ENCODE measurements at places on chromosomes 6 and 20.

DNA sequence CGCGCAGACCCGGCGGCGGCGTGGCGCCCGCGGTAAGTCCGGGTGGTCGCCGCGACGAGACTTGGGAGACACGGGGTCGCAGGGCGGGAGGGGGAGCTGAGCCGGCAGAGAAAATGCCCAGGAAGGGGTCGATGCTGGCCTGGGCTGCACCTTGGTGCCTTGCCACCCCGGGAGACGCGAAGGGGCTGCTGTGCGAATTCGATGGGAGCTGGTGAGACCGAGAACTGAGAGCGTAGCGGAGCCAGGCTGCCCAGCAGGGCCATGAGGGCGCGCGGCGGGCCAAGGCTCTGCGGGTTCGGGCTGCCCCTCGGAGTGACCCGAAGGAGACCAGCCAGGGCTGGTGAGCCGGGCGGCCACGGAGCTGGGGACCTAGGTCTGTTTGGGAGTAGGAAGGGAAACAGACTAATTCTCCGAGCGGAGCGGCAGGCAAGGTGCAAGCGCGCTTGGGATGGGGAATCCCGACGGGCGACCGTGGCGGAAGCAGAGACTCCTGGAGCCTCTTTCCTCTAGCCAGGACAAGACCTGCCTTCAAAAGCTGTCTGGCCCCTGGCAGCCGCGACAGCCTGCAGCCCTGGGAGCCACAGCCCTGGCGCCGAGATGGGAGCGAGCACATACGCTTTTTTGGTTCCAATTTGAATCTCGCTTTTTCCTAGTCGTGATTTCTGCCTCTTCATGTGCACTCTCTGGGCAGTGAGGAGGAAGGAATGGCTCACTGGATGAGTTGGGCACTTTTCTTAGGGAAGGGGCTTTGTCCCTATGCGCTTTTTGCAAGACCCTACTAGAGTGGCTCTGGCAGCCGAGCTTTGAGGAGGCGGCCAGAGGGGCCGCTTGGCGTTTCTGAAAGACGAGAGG, 691 bp downstream of the SYNDIG1 start:
- no peak for DNase-seq

- DNase-seq: no peak
Observed at GRCh38 chr20:51731731-51732095, 36.5 kb downstream of the ATP9A start.

DNA sequence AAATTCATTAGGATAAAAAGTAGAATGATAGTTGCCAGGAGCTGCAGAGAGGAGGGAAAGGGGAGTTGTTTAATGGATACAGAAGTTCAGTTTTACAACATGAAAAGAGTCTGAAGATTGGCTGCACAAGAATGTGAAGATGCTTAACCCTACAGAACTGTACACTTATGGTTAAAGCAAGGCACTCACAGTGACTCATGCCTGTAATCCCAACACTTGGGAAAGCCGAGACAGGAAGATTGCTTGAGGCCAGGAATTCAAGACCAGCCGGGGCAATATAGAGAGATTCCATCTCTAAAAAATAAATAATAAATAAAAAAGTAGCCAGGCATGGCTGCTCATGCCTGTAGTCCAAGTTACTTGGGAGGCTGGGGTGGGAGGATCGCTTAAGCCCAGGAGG, 174.0 kb downstream of the TASP1 start:
- DNase-seq: no peak

- no peak for DNase-seq
Observed at GRCh38 chr6:36713846-36714245, 16.2 kb downstream of the RAB44 start.

DNA sequence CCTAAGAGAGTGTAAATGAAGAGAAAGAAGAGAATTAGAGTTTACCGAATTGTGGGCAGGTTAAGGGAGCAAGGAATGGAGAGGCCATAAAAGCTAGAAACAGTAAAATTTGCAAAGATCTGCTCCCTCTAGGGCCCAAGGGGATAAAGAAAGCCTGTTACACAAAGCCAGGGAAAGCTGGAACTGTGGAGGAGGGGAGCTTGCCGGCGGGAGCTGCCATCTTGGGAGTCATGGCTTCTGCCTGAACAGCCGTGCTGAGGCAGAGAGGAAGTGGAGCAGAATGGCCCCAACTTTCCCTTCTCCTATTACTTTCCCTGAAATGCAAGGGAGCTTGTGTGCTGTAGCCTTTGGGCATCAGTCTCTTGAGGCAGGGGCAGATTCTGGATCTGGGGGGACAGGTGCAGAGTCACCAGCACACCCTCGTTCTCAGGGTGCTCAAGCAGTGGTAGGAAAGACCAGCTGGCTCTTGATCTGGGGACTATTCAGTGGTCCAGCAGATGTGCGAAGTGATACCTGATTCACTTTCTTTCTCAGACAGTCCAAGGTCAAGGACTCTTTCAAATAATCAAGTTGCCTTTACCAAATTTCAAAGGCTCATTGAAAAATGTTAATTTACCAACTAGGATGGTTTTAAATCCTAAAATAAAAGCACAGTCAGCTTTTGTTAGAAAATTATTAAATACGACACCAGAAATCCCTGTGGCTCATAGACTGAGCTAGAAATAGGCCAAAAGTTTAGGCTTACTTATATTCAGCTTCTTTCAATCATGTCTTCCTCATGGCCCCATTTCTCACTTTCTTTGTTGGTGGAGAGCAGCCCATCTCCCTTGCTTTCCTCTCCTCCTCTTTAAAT, 25.7 kb downstream of the LAMA4 start:
- DNase-seq: peak; percentile 17

GRCh38 chr6:84150705-84151104, 76.7 kb downstream of the CEP162 start:
- no peak for DNase-seq

DNA sequence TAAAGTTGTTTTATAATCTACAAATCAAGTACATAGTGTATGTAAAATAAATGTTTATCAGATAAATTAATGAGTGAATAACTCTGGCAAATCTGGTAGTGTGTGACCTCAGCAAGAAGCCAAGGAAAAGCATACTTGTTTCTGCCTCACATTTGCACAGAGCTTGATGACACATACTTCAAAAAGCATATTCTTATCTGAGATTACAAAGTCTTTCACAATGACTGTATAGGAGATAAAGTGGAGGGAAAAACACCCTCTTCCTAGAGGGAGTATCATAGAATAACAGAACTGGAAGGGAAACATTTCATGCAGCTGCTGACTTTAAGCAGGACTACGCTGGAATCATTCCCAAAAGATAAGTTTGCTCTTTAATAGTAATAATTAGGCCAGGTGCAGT, 28.1 kb upstream of the AKAP7 start:
- no peak for DNase-seq

DNA sequence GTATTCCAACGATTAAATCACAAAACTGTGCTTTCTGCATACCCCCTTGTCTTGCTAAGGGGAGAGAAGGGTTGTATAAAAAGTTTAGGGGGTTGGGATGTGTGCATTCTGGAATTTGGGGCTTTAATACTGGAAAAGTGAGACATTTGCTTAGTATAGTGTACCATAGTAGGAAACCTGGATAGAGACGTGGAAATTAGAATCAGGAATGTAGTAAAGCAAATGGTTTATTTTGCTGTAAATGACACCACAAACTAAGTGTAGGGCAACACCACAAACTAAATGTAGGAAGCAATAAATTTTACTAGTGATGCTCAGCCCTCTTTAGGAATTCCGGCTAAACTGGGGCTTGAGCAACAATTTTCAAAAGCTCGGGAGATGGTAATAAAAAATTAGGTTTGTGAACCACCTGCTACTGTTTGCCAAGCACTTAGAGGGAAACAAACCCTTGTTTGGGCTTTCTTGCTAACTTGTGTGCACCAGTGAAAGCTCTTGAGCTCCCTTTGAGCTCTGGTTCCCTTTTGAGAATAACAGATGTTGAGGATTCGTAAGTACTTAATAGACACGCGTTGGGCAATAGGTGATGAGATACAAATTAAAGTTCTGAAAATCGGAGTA, 13.8 kb downstream of the BRD2 start:
- no peak for DNase-seq

DNA sequence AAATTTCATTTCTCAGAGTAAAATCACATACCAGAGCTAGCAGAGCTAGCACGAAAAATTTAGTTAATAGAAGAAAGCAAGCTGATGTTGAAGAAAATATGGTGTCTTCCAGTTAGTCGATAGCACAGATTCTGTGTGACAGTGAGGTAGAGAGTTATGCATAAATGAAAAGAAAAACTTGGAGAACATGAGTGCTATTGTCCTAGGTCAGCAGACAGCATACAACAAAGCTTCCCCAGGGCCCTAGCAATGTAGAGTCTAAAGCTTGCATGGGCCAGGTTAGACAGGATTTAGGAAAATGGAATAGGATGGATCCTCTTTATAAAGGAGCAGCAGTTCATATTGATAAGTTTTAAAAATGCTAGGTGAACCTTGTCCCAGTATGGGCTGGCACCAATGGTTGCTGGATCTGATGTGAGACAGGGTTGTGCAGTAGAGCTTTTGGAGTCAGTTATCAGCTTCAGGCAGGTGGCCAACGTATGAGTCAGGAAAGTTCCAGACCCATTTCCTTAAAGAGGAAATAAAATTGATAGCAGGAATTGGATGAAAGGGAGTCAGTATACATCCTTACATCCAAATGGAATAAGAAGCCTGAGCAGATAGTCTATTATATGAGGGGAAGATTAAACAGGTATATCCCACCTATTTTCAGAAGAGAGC, 277.2 kb downstream of the FRK start:
- DNase-seq: no peak

DNA sequence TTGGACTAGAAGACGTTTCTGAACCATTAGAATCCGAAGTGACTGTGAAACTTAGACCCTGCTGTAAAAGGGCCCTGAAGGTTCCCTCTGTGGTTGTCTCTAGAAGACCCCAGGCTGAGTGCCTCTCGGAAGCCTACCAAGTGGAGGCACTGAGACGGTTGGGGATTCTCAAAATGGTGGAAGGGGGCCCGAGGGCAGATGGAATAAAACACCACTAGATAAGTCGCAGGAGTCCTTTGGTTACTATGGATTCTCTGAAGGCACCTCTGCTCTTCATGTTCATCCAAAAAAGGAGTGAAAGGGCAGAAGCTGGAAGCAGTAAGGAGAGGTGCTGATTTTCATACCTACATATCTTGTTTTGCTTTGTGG, 4.0 kb upstream of the TFAP2D start:
- no peak for DNase-seq

GRCh38 chr6:3427687-3428085, 29.2 kb downstream of the SLC22A23 start:
- DNase-seq: peak; percentile 65

- DNase-seq: no peak
Observed at GRCh38 chr20:38881806-38882440, 44.3 kb upstream of the FAM83D start.

- DNase-seq: no peak
Observed at GRCh38 chr20:57688864-57689263, 21.0 kb downstream of the PMEPA1 start.

DNA sequence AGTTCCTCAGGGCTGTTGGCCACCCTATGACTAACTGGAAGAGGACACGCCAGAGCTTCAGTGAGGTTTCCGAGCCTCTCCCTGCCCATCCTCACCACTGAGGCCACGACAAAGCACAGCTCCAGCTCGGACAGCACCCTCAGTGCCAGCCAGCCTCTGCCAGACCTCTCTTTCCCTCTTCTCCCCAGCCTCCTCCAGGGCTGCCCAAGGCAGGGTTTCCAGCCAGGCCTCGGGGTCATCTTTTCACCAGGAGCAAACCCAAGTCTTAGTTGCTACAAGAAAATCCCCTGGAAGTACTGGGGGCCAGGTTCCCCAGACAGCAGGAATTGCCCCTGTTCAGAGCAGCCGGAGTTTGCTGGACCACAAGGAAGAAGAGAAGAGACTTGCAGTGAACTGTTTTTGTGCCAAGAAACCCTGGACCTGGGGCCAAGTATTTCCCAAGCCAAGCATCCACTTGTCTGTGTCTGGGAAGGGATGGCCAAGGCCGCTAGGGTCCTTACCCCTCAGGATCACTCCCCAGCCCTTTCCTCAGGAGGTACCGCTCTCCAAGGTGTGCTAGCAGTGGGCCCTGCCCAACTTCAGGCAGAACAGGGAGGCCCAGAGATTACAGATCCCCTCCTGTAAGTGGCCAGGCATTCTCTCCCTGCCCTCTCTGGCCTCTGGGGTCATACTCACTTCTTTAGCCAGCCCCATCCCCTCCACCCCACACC, 41.6 kb downstream of the PLAGL2 start:
- DNase-seq: peak; percentile 17

- no peak for DNase-seq
Observed at GRCh38 chr6:111486475-111486874, 3.5 kb upstream of the REV3L start.

GRCh38 chr6:52162940-52163908, 23.0 kb upstream of the IL17A start:
- DNase-seq: peak; percentile 4

DNA sequence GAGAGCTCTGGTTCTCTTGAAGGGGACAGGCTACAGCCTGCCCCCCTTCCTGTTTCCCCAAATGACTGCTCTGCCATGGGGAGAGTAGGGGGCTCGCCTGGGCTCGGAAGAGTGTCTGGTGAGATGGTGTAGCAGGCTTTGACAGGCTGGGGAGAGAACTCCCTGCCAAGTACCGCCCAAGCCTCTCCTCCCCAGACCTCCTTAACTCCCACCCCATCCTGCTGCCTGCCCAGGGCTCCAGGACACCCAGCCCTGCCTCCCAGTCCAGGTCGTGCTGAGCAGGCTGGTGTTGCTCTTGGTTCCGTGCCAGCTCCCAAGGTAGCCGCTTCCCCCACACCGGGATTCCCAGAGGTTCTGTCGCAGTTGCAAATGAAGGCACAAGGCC, 9.8 kb downstream of the VEGFA start:
- no peak for DNase-seq
